Retinal pigment epithelial cell (primary cell): ENCODE measurements at places on chromosomes 13 and 19.
A peak's percentile ranks its signal among the peaks of the same experiment; 100 is the strongest.

- DNase-seq = no peak
Measured at GRCh38 chr13:114077099-114077932, 55.1 kb downstream of the RASA3 start.

GRCh38 chr19:40976134-40976533 lies 14.9 kb upstream of the CYP2B6 start:
- no peak for DNase-seq

DNA sequence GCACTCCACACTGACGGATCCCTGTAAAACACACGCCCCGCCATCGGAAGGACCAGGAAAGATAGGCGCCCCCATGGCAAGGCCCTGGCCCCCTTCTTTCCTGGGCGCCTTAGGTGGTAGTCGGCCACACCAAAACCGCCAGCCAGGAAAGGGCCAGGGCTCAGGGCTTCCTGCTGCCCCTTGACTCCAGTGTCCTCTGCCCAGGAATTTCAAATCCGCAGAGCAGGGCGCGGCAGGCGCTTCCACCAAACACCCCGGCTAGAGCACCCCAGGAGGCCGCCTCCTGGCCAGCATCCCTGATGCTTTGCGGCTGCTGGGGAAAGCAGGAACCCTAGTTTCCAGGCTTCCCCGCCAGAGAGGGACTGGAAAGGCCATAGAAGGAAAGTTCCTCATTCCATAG lies 57.5 kb downstream of the ZNF726 start:
- DNase-seq = no peak

GRCh38 chr19:29952177-29952576 lies 10.1 kb downstream of the URI1 start:
- no peak for DNase-seq

DNA sequence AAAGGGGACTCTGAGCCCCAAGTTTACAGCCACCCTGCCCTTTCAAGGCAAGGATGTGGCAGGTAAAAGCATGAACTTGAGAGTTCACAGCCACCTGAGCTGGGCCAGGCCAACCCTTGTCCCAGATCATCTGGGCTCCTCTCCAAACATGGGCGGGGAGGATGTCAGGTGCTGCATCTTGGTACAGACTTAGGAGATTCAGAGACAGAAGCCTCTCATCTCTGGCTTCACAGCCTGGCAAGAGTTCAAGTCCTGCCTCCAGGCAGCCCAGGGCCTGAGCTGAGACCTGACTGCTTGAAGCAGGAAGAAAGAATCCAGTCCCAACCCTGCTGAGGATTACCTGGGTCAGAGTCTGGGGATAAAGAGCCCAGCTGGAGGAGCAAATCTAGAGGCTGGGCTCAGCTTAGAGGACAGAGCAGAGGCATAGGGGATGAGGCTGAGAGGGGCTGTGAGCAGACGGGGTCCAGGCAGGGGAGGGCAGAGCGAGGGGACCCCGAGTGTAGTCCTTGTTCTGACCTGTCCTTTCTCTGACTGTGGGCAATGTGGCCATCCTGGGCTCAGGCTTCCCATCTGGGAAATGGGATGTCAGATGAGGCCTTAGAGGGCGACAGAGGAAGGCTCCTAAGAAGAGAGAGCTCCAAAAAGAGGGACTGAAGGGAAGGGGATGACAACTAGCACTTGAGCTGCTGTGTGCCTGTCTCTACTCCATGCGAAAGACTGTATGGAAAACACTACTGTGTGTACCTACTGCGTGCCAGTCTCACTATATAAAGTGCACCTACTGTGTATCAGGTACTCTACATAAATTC lies 6.6 kb upstream of the OR10H5 start:
- DNase-seq = no peak

DNA sequence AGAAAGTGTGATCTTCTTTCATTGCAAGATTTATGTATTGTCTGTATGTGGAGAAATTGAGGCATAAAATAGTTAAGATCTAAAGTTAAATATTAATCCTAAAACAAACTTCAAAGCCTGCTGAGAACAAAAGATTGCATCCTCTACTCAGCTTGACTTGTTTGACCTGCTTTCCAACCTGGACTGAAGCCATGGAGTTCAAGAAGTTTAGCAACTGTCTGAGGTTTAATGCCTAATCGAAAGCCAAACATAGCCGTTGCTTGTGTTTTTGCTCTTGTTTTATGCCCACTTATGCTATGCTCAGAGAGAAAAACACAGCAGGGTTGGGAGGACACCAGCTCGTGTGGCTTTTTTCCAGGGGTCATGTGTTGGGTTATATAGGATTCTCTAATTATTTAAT lies 135.6 kb downstream of the NUFIP1 start:
- DNase-seq = no peak

GRCh38 chr19:51607920-51608562 lies 22.2 kb downstream of the SIGLEC5 start:
- no peak for DNase-seq

DNA sequence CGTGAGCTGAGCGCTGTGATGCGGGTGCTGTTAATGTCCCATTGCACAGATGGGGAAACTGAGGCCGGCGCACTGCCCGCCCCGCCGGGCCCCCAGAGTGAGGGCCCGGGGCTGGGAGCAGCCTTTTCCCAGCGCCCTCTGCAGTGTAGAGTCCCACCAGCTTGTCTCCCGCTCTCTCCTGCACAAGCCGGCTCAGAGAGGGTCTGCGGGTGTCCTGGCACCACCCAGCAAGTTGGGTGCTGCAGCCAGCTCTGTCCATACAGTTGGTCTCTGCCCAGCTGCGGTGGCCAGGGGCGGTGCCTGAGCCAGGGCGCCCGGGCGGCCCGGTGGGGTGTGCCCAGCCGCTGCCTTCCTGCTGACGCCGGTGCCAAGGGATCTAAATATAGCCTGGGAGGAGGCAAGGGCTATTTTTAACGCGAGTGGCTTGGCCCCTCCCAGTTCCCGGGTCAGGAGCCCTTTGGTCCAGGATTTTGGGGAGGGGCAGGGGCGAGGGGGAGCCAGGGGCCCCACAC lies 19.3 kb downstream of the GADD45B start:
- DNase-seq = peak; percentile 73

GRCh38 chr19:2154587-2155075 lies 3.3 kb upstream of the AP3D1 start:
- DNase-seq = peak; percentile 46

DNA sequence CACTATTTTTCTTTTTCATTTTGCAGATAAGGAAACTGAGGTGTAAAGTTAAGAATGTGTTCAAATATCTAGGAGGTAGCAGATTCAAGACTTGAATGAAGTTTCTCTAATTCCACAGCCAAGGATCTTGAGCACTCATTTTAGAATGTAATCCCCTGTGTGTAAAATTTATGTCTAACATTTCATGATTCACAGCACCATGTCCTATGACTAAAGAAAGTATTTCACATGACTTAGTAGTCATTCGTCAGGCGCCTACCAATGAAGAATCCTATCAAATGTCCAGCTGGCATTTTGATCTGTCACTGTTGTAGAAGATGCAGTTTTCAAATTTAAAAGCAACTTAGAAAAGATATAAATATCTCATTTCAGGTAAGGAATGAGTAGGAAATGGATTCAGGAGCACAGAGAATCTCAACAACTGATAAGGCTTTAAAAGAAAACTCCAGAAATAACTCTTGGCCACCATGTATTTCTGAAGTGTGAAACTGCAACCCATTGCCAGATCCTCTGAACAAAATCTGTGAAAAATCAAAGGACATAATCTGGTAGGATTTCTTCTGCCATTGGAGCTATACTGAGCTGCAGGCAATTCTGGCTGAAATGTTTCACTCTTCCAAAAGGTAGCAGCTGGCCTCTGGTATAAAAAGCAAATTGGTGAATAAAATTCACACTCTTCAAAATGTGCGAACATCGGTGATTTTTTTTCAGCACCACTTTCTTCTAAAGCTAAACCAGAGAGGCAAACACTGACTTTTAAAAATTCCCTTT lies 92.2 kb downstream of the DCLK1 start:
- peak; percentile 79 for DNase-seq

DNA sequence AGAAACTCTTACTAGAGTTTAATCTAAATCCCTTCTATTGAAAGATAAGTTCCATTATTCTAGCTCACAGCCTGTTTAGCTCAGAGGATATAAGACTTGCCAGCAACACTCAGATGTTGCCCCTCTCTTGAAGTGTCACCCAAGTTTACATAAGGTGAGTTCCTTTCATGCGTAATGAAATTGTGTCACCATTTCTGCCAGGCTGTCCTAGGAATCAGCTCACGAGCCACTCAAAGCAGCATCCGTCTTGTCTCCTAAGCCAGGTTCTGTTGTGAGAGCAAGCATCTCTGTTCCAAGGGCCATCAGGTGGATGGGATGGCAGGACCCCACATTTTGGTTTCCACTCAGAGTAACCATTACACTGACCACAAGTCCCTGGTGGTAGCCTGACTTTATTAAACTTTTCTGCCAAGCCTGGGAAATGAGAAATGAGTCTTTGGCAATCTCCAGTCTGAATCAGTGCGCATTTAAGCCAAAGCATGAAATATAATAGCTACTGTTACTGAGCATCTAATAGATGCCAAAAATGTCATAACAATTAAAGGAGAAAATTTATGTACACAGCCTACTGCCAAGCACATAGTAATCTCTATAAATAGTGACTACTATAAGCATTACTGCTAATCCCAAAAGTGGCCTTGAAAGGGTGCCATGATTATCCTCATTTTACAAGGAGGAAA lies 179.6 kb upstream of the MIR17HG start:
- peak; percentile 65 for DNase-seq

GRCh38 chr13:29917650-29918049 lies 67.2 kb upstream of the UBL3 start:
- DNase-seq = no peak

DNA sequence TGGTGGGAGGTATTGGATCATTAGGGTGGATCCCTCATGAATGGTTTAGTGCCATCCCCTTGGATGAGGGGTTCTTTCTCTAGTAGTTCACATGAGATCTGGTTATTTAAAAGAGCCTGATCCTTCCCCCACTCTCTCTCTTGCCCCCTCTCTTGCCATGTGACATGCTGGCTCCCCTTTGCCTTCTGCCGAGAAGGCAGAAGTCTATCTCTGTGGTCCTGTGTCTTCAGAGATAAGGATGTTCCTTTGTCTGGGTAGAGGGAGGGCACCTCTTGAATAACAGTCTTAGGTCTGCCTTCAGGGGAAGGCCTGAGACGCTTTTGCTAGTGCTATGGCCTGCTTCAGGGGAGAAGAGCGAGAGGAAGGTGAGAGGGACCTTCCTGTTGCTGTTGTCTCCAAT lies 2.0 kb upstream of the ZDHHC20 start:
- DNase-seq = no peak

- DNase-seq = no peak
Measured at GRCh38 chr19:49441210-49441959, at the start of gene SLC17A7. TSS of gene SLC17A7 (minus strand) at chr19:49441527. CDS start at chr19:49441379, 148 bp downstream.
